Pancreas (tissue), 10 donors: ENCODE measurements at places on chromosomes 2 and 18. TPM values are rescaled to one million over a fixed set of nuclear protein-coding genes. Genes with fewer than 3 reads are reported as not detected.

The CLEC4F gene
- total RNA-seq: 0.23 TPM

- DNase-seq: no peak
- H3K4me1 ChIP-seq: no peaks in the 10 kb centered on the region
- H3K36me3 ChIP-seq: no peaks in the 10 kb centered on the region
- no peak overlapping the region for H3K27ac ChIP-seq
These were observed 118.9 kb downstream of the SPOPL start for GRCh38 chr2:138620431-138620830.

DNA sequence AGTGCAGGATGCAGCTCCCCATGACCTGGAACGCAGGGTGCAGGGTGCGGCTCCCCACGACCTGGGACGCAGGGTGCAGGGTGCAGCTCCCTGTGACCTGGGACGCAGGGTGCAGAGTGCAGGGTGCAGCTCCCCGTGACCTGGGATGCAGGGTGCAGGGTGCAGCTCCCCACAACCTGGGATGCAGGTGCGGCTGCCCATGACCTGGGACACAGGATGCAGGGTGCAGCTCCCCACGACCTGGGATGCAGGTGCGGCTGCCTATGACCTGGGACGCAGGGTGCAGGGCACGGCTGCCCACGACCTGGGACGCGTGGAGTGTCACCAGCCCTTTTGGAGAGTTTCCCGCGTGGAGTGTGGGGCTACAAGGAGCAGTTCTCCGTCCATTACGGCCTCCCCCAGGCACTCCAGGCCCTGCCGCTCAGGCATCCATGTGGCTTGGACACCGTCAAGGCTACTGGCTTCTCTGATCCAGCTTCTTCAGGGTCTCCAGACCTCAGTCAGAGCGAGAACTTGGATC lies 38.7 kb downstream of the PXDN start:
- no peak for DNase-seq
- no peak overlapping the region for H3K4me3 ChIP-seq
- H3K27me3 ChIP-seq: no peaks in the 10 kb centered on the region
- H3K27ac ChIP-seq: no peak overlapping the region
- no peaks in the 10 kb centered on the region for H3K4me1 ChIP-seq
- H3K36me3 ChIP-seq: no peaks in the 10 kb centered on the region

GRCh38 chr2:230569298-230569697 lies 143.3 kb upstream of the CAB39 start:
- no peak overlapping the region for H3K27ac ChIP-seq
- no peak for DNase-seq
- H3K4me3 ChIP-seq: no peak overlapping the region
- H3K4me1 ChIP-seq: no peaks in the 10 kb centered on the region
- H3K36me3 ChIP-seq: no peaks in the 10 kb centered on the region

GRCh38 chr2:170463206-170463537 lies 252.0 kb upstream of the SP5 start:
- no peak overlapping the region for H3K4me3 ChIP-seq
- no peak overlapping the region for H3K27ac ChIP-seq
- no peaks in the 10 kb centered on the region for H3K27me3 ChIP-seq
- no peaks in the 10 kb centered on the region for H3K4me1 ChIP-seq
- DNase-seq: no peak

GRCh38 chr2:23624378-23624777 lies 239.4 kb downstream of the KLHL29 start:
- no peak for DNase-seq
- no peak overlapping the region for H3K27ac ChIP-seq
- H3K27me3 ChIP-seq: no peaks in the 10 kb centered on the region
- no peak overlapping the region for H3K4me3 ChIP-seq
- H3K36me3 ChIP-seq: no peaks in the 10 kb centered on the region

GRCh38 chr2:3652896-3653625 lies 4.9 kb upstream of the ALLC start:
- no peaks in the 10 kb centered on the region for H3K36me3 ChIP-seq
- no peaks in the 10 kb centered on the region for H3K27me3 ChIP-seq
- H3K4me3 ChIP-seq: no peak overlapping the region
- H3K27ac ChIP-seq: no peak overlapping the region
- H3K4me1 ChIP-seq: peaks cover 5% of the 10 kb centered on the region

DNA sequence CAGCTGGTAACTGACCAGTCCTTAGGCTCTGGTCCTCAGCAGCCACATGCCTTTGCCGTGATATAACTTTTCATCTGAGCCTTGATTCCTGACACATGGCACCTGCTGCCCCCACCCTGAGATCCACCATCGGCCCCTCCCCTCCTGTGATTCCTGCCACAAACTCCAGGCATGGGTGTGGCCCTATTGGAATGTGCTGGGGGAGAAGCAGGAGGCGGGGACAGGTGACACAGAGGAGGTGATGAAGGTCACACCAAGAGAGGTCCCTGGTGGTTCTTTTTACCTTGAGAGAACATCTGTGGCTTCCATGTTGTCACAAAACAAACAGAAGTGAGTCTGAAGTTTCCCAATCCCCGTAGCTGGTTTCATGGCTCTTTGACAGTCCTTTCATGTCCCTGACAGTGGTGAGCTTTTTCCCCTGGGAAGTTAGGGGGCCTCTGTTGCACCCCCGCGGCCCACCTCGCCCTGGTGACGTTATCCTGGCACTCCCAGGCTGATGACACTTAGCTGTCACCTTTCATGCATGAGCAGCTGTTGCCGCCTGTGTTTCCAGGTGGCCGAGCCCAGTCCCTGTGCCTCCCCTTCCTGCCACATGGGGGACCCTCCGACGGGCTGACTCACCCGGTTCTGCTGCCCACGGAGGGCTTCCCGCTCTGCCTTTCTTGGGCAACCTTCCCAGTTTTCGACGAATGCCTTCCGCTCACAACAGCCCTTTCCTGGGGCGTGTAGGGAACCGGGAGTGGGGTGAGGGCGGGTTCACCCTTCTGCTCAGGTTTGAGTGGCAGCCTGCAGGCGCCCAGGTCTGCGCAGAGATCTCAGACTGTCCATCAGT lies 66.3 kb upstream of the GLI2 start:
- no peaks in the 10 kb centered on the region for H3K4me1 ChIP-seq
- H3K27ac ChIP-seq: no peak overlapping the region
- H3K27me3 ChIP-seq: no peaks in the 10 kb centered on the region

GRCh38 chr2:158197940-158198339 lies 96.3 kb downstream of the UPP2 start:
- no peaks in the 10 kb centered on the region for H3K36me3 ChIP-seq
- no peak overlapping the region for H3K4me3 ChIP-seq
- no peak for DNase-seq
- no peak overlapping the region for H3K27ac ChIP-seq

The INPP5D gene
- total RNA-seq: 1.6 TPM
